ENCODE measurements at places on chromosomes 11 and 22. TPM values are rescaled to one million over a fixed set of nuclear protein-coding genes. Genes with fewer than 3 reads are reported as not detected.
A peak's percentile ranks its signal among the peaks of the same experiment; 100 is the strongest.

DNA sequence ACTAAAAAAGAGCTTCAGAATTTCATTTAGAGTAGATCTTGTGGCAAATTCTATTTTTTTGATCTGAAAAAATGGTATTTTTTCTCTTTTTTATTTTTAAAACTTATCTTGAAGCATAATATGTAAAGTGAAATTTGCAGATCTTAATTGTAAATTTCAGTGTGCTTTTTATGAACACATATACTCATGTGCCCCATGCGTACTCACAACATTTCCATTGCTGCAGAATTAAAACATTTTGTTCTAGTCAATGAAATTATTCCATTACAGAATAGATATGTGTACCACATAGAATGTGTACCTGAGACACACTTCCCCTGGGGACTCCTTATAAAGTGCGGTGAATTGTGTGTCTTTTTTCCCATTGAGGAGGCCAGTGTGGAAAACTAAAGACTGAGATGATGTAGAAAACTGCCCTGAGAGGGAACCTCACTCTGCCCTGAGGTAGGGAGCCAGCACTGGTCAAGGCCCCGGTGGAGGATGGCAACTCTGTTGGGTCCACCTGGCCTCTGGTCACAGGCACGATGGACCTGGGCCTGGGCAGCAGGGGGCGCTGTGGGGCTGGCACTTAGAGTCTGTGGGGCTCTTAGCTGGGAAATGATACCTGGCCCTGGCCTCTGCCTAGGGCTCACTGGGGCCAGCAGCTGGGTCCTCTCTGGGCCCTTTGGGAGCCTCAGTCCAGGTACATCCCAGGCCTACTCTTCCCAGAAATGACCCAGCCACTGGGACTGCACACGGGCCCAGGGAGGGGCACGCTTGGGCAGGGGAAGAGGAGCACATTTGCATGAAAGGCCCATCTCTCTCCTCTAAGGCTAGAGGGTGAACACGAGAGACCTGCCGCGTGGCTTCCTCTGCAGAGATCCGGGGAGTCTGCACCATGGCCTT lies 77.9 kb upstream of the TOP3B start:
- DNase-seq, result peak; percentile 28

Gene CDC42EP2
- 4.6 TPM for total RNA-seq

DNA sequence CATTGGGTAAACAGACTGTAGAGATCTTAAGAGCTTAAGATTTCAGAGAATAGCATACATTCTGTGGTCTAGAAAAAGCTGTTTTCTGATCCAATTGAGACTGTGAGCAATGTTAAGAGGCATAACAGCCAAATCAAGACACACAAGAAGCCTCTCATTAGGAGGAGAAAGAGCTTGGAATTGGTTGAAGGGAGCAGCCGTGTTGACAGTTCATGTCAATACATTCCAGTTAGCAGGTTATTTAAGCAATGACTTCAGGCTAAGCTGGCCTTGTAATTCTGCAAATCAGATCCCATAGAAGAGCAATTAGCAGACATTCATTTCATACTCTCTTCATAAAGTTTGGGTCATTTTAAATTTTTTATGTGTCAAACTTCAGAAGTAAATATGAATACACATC lies 50.9 kb downstream of the ETS1 start:
- DNase-seq, result no peak

DNA sequence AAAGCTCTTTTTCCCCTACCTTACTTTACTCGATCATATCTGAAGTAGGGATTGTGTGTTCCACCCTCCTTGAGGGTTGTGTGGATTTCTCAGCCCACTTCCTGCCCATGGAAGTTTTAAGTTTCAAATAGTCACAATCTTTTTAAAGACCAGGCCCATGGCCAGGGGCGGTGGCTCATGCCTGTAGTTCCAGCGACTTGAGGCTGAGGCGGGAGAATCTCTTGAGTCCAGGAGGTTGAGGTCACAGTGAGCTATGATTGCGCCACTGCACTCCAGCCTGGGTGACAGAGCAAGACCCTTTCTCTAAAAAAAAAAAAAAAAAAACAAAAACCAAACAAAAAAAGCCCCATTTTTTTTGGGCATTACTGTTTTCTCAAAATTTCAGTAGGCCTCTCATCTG lies 36.3 kb upstream of the LRRC10B start:
- DNase-seq, result no peak

GRCh38 chr11:72813740-72814285 lies 398 bp upstream of the ATG16L2 start:
- peak; percentile 83 for DNase-seq

- no peak for DNase-seq
Measured at GRCh38 chr11:106594751-106595351, 423.4 kb downstream of the GUCY1A2 start.

GRCh38 chr22:43291381-43291780 lies 51.8 kb downstream of the SCUBE1 start:
- no peak for DNase-seq

Gene IFITM1
- total RNA-seq, result 76.4 TPM

Gene ALKBH3
- 48.1 TPM for total RNA-seq

GRCh38 chr11:44005063-44005701 lies 42.6 kb upstream of the ACCSL start:
- DNase-seq, result no peak

DNA sequence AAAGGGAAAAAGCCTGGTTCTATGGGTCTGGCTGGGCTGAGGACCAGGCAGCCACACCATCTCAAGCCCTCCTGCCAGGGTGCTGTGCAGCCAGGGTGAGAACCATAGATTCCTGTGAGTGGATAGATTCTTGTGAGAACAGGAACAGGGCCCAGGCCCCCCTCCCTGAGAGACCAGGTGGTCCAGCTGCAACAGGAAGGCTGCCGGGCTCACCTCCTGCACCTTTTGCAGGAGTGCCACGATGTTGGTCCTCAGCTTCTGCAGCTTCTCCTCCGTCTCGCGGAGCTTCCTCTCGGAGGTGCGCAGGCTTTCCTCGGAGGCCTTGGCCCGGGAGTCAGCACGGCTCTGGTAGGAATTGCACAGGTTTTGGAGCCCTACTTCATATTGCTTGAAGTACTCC lies 40.8 kb downstream of the MORC2 start:
- DNase-seq, result no peak

DNA sequence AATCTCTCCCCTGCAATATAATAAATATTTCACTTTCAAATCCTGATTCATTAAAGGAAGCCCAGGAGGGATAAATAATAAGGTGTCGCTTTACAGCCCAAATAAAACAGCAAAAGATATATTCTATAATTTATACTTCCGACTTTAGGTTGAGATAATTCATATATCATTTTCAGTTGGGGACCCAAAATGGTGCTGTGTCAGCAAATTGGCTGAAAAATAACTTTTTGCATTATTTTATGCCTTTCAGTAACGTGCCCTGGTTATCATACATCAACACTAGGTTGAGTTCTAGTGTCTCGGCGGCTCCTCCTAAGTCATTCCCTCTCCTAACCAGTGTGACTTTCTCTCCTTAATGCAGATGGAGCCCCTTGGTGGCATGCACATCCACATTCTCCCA lies 278.2 kb downstream of the NXPE2 start:
- no peak for DNase-seq

DNA sequence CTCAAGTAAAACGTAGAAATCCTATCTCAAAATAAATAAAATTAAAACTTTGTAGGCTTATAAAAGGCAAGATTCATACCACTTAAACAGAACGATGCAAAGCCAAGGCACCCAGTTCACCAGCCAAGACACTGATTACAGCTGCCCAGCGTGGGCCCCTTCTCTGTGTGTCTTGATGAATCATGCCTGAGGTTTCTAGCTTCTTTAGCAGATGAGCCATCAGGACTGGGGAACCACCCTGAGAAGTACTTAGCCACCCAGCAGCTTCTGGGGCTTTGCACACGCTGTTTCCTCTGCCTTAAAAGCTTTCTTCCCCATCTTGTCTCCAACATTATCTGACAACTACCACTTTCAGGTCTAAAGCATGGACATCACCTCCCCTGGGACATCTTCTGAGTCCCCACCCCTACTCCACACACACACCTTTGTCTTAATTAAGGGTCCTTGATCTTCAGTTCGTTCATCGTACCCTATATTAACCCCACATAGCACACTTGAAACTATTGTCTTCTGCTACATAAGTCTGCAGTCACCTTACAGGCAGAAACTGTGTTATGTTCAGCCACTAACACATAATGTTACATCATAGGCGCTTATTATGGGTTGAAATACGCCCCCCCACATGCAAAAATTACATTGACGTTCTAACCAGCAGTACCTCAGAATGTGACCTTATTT lies 8.7 kb upstream of the LAYN start:
- DNase-seq, result peak; percentile 48

GRCh38 chr11:33651555-33651954 lies 49.1 kb downstream of the C11orf91 start:
- no peak for DNase-seq

DNA sequence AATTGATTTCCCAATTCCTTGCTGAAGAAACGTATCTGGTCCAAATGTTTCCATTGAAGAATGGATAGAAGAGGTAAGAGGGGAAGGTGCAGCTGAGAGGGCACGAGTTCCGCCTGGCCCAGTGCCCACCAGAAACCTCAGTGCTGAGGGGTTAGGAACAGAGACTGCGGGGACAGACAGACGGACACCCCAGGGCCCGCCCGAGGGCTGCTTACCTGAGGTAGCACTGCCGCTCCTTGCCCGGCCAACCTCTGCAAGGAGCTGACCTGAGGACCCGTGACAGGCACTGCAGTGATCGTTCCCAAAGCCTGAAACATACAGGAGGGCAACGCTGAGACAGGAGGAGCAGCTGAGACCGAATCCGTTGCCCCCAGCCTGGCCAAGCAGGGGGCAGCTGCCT lies 89.6 kb downstream of the PHF21B start:
- no peak for DNase-seq

Gene P4HA3
- total RNA-seq, result 0.85 TPM

DNA sequence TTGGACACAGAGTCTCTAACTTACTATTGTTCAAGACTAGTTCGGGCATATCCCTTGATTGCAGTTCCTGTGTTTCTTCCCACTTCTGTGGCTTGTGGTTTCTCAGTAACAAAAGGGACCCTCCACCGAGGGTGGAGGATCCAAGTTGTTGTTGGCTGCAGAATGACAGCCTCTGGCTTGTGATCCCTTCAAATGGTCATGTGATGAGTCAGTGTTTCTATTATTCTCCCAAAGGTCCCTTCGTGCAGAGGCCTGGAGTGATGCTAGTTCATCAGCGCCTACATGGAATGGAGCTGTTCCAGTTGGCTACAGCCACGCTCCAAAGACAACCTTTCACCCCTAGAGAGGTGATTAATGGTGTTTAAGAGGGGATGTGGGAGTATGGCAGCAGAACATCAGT lies 2.6 kb upstream of the VWCE start:
- DNase-seq, result peak; percentile 8

Gene CDCA5
- total RNA-seq, result 71.2 TPM

Gene PHOX2A
- not detected for total RNA-seq

Gene SCGB2A2
- not detected for total RNA-seq

- DNase-seq, result peak; percentile 83
Measured at GRCh38 chr22:20885557-20886323, 26.9 kb downstream of the SNAP29 start.

Gene FDXACB1
- total RNA-seq, result 3.0 TPM

- DNase-seq, result no peak
Measured at GRCh38 chr11:74524978-74525377, 31.5 kb upstream of the LIPT2 start.

- DNase-seq, result no peak
Measured at GRCh38 chr11:128326791-128327190, 260.6 kb downstream of the ETS1 start.

- no peak for DNase-seq
Measured at GRCh38 chr11:102575012-102575411, 44.5 kb upstream of the MMP7 start.

DNA sequence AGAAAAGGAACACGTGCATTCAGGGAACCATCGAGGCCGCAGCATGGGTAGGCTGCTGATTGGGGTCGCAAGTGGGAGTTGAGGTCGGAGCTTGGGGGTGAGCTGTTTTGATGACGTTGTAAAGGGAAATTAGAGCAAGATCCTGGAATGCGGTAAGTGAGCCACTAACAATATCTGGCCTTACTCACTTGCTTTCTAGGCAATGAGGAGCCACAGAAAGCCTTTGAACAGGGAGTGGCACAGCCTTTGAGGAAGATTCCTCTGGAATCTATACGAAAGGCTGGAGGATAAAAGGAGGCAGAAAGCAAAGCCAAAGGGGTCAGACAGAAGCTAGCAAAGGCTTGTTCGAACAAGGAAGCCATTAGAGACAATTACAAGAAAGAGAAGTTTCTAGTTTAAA lies 197.5 kb downstream of the LARGE1 start:
- no peak for DNase-seq

GRCh38 chr11:112597286-112597790 lies 336.7 kb upstream of the PLET1 start:
- no peak for DNase-seq

Gene HDHD5
- 164 TPM for total RNA-seq

Gene RIMBP3B
- total RNA-seq, result 0.34 TPM

DNA sequence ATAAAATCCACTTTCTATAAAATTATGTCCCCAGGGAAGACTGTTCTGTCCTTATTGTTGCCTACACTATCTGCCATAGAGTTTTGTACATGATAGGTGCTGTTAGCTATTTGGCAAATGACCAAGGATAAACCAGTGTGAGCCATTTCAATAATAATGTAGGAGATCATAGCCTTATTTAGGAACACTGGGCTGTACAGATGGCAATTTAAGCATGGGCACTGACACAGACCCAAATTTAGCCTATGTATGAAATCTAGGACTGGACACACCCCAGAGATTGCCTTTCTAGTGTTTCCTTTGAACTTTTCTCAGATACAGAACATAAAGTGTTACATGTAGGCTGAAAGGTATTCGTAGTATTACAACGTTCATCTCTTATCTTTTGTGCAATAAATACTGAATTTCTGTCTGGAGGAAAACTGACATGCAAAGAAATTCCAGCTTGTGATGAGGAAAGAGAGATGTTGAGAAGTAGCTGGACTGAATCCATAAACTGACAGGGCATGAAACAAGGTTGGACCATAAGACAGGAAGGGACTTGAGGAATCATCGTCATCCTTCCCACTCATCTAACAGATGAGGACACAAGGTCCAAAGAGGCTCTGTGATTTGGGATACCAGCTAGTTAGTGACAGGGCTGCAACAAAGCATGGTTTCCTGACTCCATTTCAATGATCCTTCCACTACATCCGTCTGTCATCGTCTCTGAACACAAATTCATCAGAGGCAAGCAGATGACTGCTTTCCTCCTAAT lies 60.3 kb downstream of the TMPRSS5 start:
- no peak for DNase-seq

GRCh38 chr11:1073261-1073724 lies 1.4 kb upstream of the MUC2 start:
- no peak for DNase-seq

Gene DERL3
- not detected for total RNA-seq

Gene NAALAD2
- total RNA-seq, result not detected

- DNase-seq, result no peak
Measured at GRCh38 chr11:65382804-65383368, 440 bp upstream of the SLC25A45 start.

- DNase-seq, result no peak
Measured at GRCh38 chr22:30861131-30861530, 107.4 kb downstream of the MORC2 start.

Gene SMIM35
- total RNA-seq, result not detected

GRCh38 chr11:21622995-21623394 lies 569.9 kb upstream of the ANO5 start:
- DNase-seq, result no peak
